Activated naive CD4-positive, alpha-beta T cell (primary cell): ENCODE measurements at places on chromosomes 5 and 9.

- DNase-seq, result no peak
These were observed 59.5 kb upstream of the RNF130 start for GRCh38 chr5:180130876-180131740.

DNA sequence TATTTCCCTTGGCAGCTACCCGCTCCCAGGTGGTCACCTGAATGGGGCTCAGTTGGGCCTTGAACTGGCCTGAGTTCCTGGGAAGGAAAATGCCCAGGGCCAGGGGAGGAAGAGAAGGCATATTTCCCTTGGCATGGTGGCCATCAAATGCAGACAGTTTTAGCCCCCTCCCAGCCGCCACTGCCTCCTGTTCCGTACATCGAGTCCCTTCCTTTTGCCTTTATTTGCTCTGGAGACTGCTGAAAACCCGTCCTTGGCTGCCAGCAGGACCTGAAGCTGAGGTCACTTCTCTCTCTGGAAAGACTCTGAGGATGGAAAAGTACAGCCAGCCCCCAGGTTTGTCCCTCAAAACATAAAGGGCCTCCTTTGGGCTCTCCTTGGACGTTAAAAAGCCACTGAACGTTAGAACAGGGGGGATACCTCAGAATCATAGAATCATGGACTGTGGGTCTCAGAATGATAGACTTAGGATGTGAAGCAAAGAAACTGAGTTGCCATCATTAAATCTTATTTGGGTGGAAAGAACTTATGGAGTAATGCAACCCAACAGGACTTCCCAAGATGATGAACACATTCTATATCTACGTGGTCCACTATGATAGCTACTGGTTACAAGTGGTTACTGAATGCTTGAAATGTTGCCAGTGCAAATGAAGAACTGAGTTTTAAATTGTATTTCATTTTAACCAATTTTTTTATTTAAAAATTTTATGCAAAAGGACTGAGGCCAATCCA, 7.1 kb downstream of the SPARC start:
- no peak for DNase-seq

DNA sequence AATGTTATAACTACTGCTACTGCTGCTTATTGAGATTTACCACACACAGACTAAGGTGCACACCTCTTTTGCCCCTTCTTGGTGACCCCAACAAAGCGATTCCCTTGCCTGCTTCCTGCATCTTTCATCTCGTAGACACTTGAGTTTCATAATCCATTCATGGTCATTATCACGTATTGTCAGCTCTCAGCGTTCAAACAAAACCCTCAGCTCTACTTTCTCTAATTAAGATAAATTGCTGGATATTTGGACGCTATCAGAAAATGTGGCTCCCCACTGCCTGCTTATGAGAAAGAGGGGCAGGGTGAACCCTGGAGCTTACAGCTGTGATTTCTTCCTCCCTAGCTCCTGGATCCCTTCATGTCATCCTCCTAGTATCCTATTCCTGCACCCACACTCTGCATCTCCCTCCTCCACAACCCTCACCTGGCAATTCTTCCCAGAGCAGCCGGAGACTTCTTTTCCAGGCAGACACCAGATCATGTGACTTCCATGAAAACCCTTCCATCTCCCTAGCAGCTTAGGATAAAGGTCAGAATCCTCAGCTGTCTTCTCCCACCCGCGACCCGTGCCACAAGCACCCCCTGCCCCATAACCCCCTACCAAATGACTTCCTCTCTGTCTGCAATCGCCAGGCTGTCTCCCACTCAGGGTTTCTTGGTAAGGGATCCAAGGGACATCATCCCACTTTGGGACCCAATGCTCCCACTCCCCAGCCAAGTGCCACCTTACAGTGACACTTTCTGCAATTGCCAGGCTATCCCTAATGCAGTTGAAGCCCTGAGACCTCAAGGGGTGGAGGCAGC, 146.5 kb downstream of the NSG2 start:
- DNase-seq, result no peak

DNA sequence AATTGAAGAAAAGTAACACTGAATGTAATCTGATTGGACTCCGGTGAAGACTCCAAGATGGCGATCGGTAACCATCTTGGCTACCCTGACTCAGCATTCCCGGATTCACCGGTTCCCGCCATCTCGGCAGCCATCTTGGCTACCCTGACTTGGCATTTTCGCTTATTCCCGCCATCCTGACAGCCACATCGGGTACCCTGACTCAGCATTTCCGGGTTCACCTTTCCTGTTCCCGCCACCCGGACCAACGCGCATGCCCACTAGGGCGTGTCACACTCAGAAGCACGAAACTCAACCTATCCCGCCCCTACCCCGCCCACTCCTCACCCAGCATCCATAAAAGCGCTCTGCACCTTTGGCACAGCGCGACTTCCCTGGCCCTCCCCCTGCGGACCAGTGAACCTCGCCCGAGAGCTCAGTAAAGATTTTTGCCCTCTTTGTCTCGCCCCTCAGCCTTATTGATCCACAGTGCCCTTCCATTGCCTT, 17.2 kb downstream of the SPTLC1 start:
- DNase-seq, result peak; percentile 48

DNA sequence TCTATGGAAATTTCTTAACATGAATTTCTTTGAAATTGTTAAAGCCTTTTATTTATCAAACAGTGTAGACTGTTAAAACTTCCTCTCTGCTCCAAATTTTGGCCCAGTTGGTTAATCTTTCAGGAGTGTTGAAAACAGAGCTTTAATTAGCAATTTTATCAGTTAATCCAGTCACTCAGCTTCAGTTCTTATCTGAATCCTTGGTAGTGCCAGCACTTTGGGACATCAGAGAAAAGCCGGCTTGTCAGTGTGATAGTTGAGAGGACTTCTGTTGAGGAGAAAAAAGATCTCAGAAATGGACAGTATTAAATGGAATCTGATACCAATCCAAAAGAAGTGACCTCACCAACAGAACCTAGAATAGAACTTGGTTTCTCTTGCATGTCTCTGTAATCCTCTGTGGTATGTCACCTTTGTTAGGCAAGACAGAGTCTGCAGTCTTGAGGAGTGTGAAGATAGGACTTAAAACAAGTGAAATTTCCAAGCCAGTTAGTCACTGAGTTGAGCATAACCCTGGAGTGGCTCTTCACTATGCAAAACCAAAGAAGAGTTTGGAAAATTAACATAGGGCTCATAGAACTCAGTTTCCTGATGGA, 251.8 kb downstream of the NNT start:
- DNase-seq, result no peak

DNA sequence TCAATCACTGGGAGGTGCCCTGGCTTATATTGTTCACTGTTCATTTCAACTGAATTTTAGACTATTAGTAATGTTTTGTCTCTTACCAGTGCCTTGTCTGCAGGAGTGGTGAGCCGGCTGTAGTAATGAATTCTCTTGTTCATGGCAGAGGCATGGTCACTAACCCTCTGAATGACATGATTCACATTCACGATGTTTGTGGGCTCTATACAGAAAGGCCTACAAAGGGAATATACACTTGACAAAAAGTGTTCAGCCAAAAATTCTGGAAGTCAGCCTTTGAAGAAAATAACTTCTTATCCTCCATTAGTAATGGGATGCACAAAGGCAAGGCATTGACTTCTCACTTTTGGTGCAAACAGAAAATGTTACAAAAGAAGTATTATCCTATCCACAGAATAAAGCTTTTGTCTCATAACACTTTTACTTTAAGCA, 39.6 kb downstream of the SLC38A9 start:
- DNase-seq, result no peak

GRCh38 chr9:133453651-133454050, 6.1 kb upstream of the CACFD1 start:
- DNase-seq, result no peak

DNA sequence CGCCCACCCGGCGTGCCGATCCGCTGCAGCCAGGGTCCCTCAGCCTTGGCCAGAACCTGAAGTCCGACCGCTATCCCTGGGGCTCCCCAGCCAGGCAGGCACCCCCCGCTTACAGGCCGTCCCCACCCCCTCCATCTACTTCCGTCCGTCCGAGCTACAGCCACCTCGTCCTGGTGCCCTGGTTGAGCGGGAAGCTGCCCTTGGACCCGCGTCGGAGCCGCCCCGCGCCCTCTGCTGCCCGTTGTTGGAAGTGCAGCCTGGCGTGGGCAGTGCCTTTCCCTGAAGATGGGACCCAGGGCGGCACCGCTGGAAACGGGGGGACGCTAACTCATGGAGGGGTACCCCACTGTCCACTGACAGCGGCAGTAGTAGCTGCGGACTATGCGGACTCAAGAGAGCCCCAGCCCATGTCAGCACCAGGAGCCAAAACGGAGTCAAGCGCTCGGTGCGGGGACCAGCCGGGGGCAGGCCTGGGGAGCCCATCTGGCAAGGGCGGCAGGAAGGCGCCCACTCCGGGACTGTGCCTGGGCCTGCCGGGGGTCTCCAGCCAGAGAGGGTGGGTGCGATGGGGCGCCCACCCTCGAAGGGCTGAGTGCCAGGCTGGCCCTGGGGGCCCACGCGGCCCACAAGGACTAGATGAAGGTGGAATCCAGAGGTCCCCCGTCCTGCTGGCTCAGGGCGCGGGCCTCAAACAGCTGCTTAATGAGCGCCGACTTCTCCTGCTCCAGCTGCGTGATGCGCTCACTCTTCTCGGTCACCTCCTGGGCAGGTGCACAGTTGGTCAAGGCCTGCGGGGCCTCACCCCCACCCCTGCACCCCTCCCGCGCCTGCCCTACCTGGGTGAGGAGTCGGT, 6.1 kb downstream of the SAPCD2 start:
- peak; percentile 43 for DNase-seq

DNA sequence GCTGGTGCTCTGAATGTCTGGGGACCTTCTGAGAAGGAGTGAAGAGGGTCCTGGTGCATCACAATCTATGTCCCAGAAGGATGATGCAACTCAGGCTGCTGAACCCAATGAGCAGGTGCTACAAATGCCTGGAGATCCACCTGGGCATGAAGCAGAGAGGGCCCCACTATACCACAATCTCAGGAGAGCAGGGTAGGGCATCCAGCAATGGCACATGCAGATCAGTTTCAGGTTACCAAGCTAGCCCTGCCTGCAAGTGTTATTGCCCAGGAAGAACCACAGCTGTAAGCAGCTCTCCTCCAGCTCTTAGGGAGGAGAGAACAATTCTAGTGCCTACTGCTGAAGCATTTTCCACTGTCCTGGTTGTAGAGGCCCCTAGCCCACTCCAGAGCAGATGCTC, 389.2 kb upstream of the TNC start:
- DNase-seq, result no peak

- DNase-seq, result no peak
These were observed 26.6 kb upstream of the ENHO start for GRCh38 chr9:34549407-34549732.

DNA sequence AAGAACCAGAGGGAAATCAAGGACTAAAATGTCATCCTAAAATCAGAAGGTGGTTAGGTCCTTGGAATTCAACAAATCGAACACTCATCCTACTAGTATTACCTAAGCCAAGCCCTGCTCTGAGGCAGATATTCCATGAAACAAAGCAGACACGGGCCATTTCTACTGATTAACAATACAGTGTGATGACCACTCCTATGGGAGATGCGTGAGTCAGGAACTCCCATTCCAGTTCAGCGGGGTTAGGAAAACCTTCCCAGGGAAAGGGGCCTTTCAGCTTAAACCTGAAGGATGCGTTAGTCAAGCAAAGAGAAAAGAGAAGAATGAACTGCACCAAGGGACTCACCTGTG, 117.8 kb upstream of the LHFPL2 start:
- no peak for DNase-seq

- no peak for DNase-seq
These were observed 13.9 kb downstream of the CDH10 start for GRCh38 chr5:24630918-24631317.

GRCh38 chr5:101664071-101664791, 631.9 kb downstream of the SLCO4C1 start:
- DNase-seq, result no peak
